ENCODE measurements at places on chromosomes 3 and 15.

DNA sequence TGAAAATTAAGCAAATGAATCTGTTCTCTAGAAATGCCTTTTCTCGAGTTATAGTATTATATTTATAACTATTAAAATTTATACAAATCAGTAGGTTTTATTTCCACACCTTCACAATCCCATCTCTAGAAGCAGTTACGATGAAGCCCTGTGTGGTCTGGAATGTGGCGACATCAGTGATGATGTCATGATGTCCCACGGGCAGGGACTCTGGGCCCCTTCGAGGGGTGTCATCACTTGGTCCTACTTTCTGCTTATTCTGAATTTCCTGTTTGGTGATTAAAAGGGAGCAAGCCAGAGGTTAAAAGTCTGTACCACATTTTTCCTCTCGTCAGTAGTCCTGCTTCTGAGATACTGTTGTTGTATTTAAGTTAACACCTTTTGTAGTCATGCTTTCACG is 67.4 kb downstream of the PIK3R4 start:
- no peak for DNase-seq

DNA sequence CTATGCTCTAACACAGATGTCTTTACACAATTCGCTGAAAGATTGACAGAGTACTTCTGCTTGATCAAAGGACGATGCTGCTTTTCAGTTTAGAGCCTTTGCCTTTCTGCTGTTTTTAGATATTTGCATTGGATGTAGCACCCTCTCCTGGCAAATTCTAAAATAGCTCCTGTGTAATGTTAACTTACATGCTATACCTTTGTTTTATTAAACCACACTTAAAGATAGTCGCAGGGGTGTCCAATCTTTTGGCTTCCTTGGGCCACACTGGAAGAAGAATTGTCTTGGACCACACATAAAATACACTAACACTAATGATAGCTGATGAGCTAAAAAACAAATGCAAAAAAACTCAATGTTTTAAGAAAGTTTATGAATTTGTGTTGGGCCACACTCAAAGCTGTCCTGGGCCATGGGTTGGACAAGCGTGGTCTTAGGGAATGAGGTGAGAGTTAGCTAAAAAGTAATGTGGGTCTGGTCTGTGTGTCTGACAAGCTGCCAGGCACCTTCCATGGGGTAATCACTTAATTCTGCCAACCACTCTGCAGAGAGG is 62.9 kb downstream of the ATG7 start:
- no peak for DNase-seq

DNA sequence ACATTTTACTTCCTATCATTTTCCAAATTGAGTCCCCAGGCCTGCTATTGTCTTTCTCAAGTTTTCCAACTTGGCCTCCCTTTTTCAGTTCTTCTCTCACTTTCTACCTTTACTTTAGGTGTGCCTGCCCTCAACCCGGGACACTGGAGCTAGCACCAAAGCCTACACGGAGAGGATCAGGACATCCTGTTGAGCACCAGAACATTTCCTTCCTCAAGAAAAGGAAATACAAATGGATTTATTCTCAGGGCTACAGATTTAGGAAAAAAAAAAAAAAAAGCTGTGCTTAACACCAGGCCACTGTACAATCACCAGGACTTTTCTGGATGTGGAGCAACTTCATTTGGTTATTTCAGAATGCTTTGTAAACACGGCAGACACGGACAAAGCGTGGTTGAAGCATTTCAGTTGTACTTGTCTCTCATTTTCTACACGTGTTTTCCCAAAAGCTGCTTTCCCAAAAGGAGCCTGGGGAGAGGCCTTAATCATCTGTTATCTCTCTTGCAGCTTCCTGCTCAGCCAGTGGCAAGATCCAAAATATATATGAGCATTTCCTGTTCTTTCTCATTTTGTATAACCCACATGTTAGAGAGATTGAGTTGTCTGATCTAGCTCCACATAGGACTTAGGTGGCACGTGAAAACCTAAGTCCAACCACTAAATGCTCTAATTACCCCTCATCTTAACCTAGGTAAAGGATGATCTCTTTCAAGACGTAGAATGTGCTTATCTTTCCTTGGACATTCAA is 15.5 kb upstream of the ATP1B3 start:
- DNase-seq = no peak

DNA sequence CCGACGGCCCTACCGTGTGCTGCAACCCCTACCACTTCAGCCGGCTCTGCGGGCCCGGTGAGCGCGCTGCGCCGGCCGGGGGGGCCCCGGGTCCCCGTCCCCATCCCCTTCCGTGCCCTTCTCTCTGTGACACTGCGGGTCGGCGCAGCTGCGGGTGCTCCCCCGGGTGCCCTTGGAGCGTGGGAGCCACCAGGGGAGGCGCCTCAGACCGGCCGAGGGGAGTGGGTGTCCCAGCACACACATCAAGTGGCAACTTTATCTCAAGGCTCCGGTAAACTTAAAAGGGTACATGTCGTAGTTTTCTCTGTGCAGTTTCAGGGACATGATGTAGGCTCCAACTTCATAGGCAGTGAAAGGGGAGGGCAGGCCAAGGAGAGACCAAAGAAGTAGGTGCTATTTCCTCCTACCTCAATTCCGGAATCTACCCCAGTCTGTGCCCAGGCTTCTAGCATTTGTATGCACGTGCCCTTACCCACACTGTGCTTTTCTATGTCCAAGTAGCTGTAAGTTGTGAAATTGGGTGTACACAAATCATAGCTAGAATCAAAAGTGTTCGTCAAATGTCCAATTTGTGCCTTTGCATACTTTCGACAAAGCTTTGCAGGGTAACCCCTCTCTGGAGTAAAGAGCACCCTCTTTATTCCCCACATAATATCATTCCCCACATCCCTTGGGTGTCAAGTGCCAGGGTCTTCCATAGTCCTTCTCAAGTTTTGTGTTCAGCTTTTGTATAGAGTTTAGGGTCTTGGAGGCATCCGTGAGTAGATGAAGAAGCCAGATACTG is 2.2 kb downstream of the SMAD6 start:
- no peak for DNase-seq

DNA sequence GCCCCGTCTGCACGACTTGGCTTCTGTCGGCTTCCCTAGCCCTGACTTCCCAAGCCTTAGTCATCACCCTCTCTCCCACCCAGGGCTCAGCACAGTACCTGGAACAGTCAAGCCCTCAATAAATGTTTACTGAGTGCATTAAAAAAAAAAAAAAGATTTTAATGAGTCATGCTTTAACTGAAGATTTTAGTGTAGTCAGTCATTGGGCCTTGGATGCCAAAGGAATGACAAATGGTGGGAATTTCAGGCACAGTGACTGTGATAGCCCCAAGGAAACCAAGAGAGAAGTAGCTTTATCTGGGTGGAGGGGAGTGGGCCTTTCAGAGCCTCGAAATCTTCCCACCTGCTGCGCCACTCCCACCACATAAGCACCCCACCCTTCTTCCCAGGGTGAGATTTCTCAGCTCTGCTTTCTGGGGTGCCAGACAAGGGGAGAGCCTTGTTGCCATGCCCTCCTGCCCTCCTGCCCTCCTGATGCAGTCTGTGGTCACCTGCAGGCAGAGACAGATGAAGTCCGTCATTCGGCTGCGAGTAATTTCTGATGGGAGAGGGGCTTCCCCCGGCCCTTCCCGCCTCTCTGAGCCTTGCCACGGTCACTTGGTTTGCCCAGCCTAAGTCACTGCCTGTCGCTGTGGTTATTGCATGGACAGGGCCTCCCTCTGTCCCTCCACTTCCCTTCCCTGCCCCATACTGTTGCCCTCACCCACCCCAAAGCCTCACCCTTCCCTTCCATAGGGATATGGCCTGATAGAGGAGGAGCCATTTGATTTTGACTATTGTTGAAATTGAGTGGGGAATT is 41.8 kb downstream of the SMAD3 start:
- no peak for DNase-seq

DNA sequence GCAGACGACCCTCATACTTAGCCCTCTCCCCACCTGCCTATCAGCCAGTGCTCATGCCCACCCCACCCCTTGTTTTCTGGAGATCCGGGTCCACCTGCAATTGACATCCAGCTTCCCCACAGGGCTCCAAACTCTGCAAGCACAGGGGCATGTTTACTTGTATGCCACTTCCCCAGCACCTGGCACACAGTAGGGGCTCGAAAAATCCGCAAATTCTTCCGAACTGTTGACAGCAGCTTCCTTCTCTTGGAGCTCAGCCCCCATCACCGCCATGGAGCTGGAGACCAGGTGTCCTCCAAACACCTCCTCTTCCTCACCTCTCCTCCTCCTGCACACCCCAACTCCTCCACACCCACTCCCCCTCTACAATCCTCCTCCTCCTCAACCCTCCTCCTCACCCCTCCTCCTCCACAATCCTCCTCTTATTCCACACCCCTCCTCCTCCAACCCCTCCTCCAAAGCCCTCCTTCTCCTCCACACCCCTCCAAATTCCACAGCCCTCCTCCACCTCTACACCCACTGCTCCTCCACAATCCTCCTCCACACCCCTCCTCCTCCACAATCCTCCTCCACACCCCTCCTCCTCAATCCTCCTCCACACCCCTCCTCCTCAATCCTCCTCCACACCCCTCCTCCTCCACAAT is 70.4 kb upstream of the BLM start:
- no peak for DNase-seq

DNA sequence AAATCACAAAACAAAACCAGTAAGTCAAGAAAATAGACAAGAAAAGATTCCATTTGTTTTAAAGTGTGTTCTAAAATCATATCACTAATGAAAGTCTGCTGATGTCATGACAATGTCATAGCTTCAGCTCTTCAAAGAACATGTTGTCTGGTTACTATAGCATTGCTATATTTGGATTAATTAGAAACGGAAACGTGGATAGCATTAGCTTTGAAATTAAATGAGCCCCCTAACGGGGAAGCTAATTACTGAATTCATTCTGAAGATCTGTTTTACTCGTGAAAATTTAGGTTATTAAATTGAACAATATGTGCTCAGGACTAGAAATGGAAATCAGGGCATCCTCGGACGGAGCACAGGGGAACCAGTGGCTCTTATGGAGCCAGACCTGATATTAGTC is 316.7 kb upstream of the AGTR1 start:
- no peak for DNase-seq

Data from NCI-H2107 (cell line).